ENCODE measurements at places on chromosomes 6 and 20. TPM values are rescaled to one million over a fixed set of nuclear protein-coding genes. Genes with fewer than 3 reads are reported as not detected.

Gene RBM24
- 0.47 TPM for polyA plus RNA-seq

Gene SIRPG
- not detected for polyA plus RNA-seq

Gene CRIP3
- 14.3 TPM for polyA plus RNA-seq

Gene BFSP1
- 2.1 TPM for polyA plus RNA-seq

Gene TAP2
- 25.4 TPM for polyA plus RNA-seq

Gene SLC17A9
- polyA plus RNA-seq: 2.0 TPM

Gene GMEB2
- polyA plus RNA-seq: 6.1 TPM

Gene BPI
- 1.5 TPM for polyA plus RNA-seq

Gene CTNNBL1
- polyA plus RNA-seq: 70.9 TPM

Gene HLA-DQA2
- 10.0 TPM for polyA plus RNA-seq

Gene RGS17
- not detected for polyA plus RNA-seq

Gene BPIFA1
- not detected for polyA plus RNA-seq

Gene VSTM2L
- polyA plus RNA-seq: 2.8 TPM

Gene SEMG1
- not detected for polyA plus RNA-seq

Gene ZCCHC3
- 12.8 TPM for polyA plus RNA-seq

Gene SRSF12
- polyA plus RNA-seq: 1.0 TPM

Gene TP53TG5
- not detected for polyA plus RNA-seq

Gene APCDD1L
- polyA plus RNA-seq: 4.5 TPM

Gene JPH2
- 2.5 TPM for polyA plus RNA-seq

Gene BPIFB2
- not detected for polyA plus RNA-seq

Gene EPB41L1
- 53.2 TPM for polyA plus RNA-seq

Gene PSORS1C1
- polyA plus RNA-seq: 2.1 TPM

Gene MYLK4
- polyA plus RNA-seq: 1.1 TPM

Gene KCNG1
- polyA plus RNA-seq: 0.58 TPM

Gene LCA5
- polyA plus RNA-seq: 2.0 TPM

Gene TFAP2A
- polyA plus RNA-seq: 10.1 TPM

Gene SCAND1
- 184 TPM for polyA plus RNA-seq
